ENCODE measurements at places on chromosomes 3 and 15.

DNA sequence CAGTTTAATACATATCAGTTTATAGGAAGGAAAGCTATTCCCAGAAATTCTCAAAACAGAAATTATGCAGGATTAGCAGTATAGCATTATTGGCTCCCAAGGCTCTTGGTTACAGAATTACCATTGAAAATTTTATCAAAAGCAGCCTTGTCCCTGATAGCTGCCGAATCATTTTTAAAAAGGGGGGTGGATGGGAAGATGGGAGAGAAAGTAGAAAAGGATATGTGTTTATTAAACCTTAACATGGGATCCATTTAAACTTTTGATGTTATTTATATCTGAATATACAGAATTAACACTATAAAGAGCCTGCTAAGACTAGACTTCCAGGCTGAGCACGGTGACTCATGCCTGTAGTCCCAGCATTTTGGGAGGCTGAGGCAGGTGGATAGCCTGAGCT lies 10.8 kb downstream of the RCN2 start:
- DNase-seq, result no peak

- no peak for DNase-seq
Observed at GRCh38 chr15:39511916-39512260, 69.0 kb upstream of the THBS1 start.

DNA sequence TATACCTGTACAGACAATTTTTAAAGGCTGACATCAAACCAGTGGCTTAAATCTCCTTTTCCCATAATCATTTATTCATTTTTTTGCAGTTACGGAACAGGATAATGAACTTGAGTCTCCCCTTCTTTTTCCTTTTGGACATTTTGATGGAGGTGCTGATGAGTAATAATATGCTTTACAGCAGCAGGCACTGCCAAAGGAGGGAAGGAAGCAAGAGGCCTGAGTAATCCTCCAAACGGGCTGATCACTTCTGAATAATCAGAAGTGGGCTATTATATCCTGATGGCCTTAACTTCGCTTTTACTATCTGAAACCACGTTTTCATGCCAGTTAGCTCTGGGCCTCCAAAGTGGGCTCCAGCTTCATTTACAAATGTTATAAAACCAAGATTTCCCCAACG lies 527.2 kb downstream of the FOXP1 start:
- DNase-seq, result no peak

DNA sequence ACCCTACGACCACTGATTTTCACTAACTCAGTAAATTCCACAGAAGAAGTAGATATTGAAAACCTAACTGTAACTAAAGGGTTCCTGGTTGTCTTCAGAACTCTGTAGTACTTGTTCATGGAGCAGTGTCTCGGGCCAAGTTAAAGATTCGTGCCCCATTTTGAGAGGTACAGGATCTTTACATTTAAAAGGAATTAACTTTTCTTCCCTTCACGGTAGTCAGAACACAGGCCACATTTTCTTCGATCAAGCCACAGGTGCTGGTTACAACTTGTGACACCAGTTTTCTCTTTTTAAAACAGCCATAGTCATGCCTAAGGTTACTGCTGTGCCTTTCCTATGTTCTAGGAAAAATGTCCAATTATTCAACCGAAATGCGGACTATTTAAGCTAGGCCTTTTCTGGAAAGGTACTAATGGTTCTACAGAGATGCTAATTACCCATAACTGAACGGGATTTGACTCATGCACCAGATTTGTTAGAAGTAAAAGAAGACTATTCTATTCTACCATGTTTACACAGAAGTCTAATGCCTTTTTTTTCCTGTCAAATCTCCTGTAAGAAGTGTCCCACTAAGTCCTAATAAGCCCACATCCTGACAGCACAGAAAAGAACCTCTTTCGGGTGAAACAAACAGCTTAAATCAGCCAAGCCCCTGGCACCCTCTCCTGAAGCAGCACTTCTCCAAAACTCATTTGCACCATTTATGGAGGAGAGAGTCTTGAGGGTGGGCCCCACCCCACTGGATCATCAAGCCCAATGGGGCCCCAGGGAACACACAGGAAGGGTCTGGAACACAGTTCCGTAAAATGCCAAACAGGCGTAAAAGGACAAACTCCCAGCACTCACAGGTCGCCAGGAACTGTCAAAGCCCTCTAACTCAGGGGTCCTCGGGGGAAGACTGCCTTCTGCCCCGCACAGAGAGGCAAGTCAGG lies 1.9 kb downstream of the LRIG1 start:
- DNase-seq, result no peak

GRCh38 chr3:98972155-98972554 lies 70.7 kb upstream of the DCBLD2 start:
- DNase-seq, result no peak

- no peak for DNase-seq
Observed at GRCh38 chr15:99426431-99427105, 139.2 kb upstream of the MEF2A start.

- no peak for DNase-seq
Observed at GRCh38 chr15:33093222-33093621, 101.3 kb downstream of the FMN1 start.

GRCh38 chr3:33008282-33008681 lies 56.8 kb downstream of the CCR4 start:
- no peak for DNase-seq

- DNase-seq, result no peak
Observed at GRCh38 chr3:140499114-140499757, 178.6 kb upstream of the TRIM42 start.

Measured in stimulated activated CD4-positive, alpha-beta T cell treated with anti-CD3 and anti-CD28 coated beads, Interleukin-1b, Interleukin-23, amount 100 ng/mL, for 24 hours (primary cell).